ENCODE measurements at places on chromosomes 2 and 18.
A peak's percentile ranks its signal among the peaks of the same experiment; 100 is the strongest.

DNA sequence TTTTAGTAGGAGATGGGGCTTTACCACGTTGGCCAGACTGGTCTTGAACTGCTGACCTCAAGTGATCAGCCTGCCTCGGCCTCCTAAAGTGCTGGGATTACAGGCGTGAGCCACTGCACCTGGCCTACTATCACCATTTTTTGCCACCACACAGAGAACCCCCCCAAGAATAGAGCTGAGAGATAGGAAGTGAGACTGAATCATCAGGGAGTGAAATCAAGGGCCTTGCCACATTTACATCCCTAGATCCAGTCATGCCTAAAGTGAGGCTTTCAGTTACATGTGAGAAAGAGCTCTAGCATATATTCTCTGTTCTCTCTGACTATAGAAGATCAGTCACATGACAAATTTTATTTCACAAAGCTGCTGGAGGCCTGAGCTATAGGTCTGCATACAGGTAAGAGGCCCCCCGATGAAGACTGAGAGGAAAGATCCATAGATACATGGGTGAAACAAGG is 28.0 kb upstream of the KCMF1 start:
- no peak for DNase-seq

DNA sequence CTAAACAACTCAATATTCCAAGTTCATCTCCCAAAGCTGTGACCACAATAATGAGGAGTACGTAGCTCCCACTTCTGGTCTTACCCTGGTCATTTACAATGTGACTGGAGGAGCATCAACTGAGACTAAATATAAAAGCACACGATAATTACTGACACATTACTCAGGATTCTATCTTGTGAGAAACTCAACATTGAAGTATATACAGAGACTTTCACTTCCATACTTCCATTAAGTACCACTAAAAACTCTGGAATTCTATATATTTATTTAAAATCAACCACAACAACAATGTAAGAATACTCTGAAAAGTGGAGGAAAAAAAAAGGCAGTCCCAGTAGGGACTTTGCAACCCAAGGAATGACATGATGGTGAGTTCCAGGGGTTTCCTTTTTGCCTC is 61.4 kb downstream of the XDH start:
- DNase-seq: no peak

DNA sequence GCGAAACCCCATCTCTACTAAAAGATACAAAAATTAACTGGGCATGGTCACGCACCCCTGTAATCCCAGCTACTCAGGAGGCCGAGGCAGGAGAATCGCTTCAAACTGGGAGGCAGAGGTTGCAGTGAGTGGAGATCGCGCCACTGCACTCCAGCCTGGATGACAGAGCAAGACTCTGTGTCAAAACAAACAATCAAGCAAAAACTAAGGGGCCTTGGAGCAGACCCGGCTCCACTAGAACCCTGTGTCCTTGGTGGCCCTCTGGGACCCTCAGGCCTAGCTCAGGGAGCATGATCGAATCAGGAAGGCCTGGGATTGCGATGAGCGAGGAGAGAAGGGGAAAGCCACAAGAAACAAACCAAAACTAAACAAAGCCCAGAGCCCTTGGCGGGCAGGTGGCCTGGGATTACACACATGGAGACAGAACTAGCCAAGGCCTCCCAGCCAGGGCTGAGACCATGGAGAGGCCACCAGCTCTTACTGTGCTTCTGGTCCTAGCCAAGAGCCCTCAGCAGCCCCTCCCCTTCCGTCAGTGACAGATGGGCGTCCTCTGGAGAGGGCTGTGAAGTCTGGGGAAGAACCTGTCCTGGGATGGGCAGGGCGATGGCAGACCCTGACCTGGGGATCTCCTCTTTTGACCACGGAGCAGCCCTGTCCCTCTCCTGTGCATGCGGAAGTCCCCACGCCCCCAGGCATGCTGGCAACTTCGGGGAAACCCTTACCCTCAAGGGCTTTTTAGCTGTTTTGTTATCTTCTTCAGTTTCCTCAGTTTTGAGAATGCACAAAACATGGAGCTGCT is 27.4 kb upstream of the CATIP start:
- no peak for DNase-seq

DNA sequence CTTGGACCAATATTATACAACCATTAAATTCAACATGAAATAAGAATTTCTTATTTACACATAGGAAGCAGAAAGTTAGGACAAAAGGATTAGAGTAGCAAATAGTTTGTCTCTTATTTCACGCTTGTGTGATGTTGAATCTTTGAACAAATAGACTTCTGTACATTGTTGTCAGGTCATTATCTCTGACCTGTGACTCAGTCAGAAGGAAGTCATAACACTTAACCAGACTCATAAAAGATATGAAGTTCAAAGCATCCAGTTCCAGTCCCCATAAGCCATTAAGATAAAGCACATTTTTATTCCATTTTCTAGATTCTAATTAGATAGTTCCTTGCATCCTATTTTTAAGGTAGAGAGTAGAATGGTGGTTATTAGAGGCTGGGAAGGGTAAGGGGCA is 130.8 kb downstream of the UPP2 start:
- DNase-seq: no peak

DNA sequence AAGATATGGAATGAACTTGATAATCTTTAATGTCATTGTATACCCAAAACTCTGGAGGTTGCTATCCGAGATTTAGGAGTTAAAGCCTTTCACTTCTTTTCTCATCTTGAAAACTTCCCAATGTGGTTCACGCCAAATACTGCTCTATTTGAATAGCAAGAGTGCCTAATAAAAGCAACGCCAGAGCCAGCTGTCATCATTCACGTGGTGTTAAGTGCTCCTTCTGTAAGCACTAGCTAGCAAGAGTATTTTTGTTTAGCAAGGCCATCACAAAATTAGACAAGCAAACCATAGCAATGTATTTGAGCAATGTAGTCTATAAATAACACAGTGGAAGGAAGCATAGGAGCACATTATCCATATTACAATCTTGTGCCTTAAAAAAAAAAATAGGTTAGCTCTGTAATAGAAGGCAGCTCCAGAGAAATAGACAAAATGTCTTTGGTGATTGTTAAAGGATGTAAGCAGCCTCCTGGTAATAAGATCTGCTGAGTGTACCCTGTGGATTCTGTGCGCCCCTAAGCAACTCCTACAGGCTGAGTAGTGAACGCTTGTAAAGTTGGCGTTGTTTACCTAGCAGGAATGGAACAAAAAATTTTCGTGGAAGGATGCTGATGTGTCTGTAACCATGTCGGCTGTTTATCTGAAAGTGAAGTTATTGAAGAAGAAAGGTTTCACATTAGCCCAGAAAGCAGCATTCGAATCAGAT is 518.0 kb downstream of the CNTNAP5 start:
- no peak for DNase-seq

GRCh38 chr18:48791636-48792105 is 159.1 kb downstream of the SMAD7 start:
- DNase-seq: no peak

DNA sequence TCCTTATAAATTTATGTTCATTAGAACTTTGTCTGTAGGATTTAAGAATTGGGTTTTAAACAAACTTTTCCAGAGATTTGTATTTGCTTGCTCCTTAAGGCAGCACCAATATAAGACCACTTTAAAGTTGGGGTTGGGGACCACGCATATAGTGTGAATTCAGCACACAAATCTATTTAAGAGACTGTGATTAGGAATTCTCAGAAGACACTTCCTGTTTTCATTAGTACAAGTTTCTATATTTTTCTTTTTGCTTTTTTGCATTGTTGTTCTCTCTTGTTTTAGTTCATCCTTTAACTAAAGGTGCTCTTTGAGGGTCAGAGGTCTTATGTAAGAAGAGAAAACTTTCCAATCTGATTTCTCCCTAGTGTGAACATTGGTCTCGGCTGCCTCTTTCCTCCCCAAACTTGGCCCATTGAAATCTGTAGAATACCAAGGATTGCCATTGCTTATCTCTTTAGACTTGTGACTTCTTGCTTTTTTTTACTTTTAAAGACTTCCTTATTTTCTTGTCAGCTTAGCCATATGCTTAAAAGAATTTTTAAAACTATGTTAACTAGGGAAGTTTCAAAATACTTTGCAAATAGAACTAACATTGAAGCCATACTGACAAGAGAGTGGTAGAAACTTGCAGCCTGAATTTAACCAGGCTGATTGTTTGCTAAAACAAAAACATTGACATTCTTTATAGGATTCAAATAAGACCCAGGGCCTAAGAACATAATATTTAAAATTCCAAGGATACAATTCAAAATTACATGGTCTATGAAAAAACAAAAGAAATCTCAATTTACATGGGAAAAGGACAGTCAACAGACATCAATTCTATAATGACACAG is 264.1 kb upstream of the FN1 start:
- DNase-seq: no peak

- DNase-seq: no peak
Measured at GRCh38 chr2:139720056-139720455, 939.9 kb upstream of the NXPH2 start.

DNA sequence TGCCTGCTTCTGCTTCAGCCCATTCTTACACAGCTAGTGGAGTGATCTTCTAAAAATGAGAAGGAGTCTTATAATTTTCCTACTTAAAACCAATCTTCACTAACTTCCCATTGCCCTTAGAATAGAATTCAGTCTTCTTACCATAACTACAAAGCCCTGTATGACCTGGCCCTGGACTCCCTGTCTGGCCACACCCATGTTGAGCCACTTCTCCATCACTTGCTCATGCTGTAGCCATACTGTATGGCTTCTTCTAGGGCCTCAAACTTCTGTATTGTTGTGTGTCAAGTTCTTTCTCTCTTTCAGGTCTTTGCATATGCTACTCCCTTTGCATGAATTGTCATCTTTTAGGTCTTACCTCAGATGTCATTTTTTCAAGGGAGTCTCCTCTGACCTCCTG is 11.2 kb downstream of the DGUOK start:
- no peak for DNase-seq

GRCh38 chr2:46653539-46653938 is 174.2 kb downstream of the TMEM247 start:
- DNase-seq: no peak

DNA sequence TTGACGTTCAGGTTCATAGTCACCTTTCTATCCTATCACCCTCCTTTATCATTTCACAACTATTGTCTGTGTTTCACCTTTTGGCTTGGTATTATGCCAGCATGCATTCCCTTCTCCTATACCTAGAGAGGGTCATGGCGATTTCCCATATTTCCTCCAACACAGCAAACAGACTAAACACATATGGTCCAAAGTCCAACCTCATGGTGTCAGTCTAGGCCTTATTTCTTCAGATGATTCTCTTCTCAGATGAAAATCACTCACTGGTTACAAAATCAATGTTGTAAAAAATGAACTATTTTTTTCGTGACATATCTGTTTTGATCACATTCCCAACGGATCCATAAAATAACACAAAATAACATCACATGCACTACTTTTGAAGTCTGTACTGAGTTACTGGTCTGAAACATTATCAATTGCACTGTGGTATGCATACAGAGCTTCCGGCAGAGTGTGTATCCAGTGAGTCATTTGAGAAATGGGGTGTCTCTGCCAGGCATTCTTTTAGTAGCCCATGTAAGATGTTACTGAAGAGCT is 204.8 kb upstream of the GALNT5 start:
- no peak for DNase-seq

- no peak for DNase-seq
Measured at GRCh38 chr2:67457699-67458098, 60.6 kb downstream of the ETAA1 start.

DNA sequence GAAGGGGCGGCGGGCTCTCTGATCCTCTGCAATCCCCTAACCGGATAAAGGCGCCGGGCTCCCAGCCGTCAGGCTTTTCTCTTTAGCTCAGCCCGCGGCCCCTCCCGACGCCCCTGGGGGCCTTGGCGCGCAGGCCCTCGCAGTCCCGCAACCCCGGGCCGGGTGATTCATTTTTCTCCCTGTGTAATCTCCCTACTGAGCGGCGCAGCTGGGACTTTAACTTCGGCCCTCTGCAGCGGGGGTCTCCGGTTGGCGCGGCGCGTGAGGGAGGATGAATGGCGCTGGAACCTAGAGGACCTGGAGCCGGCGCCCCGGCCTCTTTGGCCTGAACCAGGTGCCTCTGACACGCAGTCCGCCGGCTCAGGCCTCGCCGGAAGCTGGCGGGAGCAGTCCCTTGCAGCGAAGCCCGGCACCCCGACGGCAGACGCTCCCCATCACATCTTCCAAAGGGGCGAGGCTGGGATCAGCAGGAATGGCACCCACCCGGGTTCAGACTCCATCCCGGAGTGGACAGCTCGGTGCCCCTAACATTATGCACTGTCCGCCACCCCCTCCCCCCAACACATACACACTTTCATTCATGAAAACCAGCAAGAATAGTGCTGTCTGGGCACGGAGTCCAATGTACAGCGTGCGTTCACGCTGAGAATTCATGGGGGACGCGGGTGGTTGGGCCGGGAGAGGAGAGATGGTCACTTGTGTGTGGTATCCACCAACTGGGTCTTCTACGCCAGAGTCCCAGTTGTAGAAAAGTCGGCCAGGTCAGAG is 1.2 kb downstream of the CNGA3 start:
- DNase-seq: no peak

DNA sequence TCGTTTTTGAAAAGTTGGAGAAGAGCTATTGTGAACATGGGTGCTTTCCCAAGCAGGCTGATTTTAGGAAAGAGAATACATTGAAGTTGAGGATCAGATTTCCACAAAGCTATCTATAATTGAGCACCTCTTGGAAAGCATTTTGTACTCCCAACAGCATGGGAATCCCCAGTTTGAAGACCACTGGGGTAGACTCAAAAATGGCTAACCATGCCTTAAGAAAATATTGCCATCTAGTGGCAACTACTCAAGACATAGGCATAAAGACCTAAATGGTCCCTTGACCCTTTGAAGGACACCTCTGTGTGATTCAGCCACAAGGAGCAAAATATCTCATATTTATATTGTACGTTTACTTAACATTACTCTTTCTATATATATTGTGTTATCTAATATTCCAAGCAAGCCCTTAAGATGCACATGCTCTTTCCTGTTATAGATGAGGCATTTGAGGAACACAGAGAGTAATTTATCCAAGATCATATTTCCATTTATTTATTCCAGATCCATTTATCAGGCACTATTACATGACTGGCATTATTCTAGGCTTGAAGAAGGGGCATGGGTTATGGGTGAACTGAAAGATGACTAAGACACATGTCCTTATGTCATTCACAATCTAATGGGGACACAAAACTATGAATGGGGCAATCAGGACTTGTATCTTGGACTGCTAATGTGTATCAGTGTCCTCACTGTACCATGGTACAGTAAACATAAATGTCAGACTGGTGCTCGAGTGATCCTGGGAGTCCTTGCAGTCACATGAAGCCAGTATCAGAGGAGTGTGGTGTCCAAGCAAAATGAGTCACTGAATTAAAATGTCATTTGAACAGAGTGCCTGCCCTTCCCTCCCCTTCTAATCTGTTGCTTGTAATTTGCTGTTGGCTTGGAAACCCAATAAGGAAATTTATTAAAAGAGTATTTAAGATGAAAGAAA is 121.0 kb upstream of the XPO1 start:
- peak; percentile 37 for DNase-seq

- no peak for DNase-seq
Measured at GRCh38 chr18:811892-812375, at the start of gene YES1. Gene YES1 (minus strand): TSS chr18:812242. CDS start chr18:756827, 55,415 bp downstream.

- no peak for DNase-seq
Measured at GRCh38 chr2:1985571-1985970, 241.3 kb upstream of the PXDN start.

- DNase-seq: no peak
Measured at GRCh38 chr18:9065864-9066263, 36.6 kb upstream of the NDUFV2 start.

All from SW 1271 (cell line).